IMR-90 (cell line): ENCODE measurements at places on chromosomes 3 and 15. TPM values are rescaled to one million over a fixed set of nuclear protein-coding genes. Genes with fewer than 3 reads are reported as not detected.

The CSPG5 gene
- 0.10 TPM in 2 replicates for polyA plus RNA-seq

The WNT5A gene
- 229 and 231 TPM in 2 replicates for polyA plus RNA-seq

DNA sequence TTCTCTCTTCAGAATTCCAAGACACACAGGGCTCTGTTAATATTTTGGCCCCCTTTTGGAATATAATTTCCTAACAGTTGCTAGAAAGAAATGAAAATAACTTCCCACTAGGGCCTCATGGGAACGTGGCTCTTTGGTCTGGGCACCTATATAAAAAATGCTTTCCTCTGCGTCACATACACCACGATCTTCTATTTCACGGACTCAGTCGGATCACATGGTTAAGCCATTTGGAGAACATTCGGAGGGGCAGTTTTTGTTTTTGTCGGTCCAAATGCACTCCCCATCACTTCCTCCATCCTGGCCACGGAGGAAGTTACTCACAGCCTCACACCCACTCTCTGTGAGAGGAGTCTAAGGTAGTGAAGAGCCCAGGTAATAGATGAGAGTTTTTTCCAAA is 21.0 kb downstream of the TMEM44 start:
- no peak for DNase-seq

DNA sequence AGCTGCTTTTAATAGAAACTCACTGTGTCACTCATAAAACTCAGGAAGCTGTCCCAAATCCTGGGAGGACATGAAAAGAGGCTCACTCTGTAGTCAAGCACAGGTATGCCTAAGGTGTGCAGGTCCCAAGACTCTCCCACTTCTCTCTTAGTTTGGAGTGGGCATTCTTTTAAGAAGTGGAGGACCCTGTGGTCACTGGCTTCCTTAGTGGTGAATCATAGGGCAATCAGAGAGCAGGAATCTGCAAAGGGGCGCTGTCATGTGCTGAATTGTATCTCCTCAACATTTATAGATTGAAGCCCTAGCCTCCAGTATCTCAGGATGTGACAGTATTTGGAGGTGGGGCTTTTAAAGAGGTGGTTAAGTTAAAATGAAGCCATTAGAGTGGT is 47.2 kb upstream of the ZBTB38 start:
- peak; percentile 58 for DNase-seq
